Sciatic nerve (tissue), 2 donors: ENCODE measurements at places on chromosomes 3 and 15. TPM values are rescaled to one million over a fixed set of nuclear protein-coding genes. Genes with fewer than 3 reads are reported as not detected.

- no peak for DNase-seq
Observed at GRCh38 chr15:36753173-36753572, 173.7 kb downstream of the CDIN1 start.

GRCh38 chr15:39580485-39581241 is at the start of gene THBS1:
Gene THBS1 (plus strand): TSS chr15:39581079. CDS start chr15:39581858, 779 bp downstream.
- peak; percentile 95 for DNase-seq

CLDN11 gene
- total RNA-seq, result 88.2 TPM

GRCh38 chr3:3134750-3135448 is 8.2 kb downstream of the TRNT1 start:
- no peak for DNase-seq

LSAMP gene
- total RNA-seq, result 5.3 TPM

DNA sequence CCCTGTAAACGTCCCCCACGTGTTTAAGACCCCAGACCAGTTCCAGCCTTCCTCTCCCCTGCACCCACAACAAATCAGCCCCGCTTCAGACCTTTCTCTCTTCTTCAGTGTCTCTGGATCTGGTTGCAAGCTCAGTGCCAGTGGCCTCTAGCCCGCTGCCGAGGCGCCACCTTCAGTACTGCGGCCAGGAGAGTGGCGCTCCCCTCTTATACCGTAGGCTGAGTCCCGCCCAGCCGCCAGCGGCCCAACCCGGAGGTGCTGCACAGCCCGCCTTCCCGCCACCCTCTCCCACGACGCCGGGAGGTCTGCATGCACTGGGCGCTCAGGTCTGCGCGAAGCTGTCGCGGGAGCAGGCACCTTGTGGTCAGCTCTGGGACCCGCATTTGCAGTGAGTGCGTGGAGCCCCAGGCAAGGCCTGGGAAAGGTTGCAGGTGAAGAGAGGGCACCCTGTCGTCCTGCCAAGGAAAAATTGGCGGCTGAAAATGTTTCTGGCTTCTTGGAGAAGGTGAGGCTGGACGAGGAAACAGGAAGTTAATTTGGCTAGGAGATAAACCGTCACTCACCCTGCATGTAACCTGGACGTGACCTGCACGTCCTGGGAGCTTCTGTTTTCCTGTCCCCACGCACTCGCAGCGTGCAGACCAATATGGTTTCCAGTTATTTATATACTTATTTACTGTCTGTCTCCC is at the start of gene C2CD4B:
Gene C2CD4B (minus strand): TSS at position 182 of the 689 bp plus-strand sequence. CDS start 301 bp downstream, outside the sequence.
- no peak for DNase-seq

DNA sequence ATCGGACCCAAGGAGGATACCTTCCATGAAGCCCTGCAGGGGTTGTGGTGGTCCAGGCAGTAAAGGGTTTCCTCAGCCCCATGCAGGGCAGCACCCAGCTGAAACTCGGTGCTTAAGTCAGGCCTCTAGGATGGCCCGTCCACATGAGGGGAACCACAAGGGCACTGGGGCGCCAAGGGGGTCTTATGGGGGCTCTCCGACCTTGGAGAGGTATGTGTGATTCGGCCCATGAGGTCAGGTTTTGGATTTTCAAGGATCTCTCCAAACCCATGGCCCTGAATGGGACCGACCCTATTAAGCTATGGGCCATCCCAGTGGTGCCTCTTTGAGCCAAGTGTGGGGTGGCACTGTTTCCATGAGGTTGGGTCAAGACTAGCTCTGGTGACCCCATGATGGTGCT is 233.3 kb downstream of the SNRPN start:
- no peak for DNase-seq

DNA sequence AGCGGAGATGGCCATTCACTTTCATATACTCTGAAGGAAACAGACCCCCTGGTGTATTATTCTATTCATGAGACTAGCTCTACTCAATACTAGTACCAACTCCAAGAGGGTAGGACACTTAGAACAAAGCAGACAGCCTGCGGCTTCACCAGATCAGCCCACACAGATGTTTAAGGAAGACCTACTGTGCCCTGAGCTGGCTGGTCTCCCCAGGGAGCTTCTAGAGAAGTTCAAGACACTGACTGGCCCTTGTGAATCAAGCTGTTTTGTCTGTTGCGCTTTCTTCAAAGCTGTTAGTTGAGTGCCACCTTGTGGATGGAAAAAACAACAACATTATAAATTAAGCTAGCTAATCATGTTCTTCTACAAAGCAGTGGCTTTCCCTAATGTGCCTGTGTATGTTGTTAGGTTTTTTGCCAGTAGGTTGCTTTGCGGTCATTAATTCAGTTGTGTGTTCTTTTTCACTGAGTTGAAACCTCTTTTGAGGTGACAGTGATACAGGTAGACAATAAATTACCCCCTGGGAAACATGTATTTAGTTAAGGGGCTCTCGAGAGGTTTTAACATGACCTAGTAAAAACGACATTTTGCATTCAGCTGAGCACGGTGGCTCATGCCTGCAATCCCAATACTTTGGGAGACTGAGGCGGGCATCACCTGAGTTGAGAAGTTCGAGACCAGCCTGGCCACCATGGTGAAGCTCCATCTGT is 64.2 kb upstream of the MYZAP start:
- DNase-seq, result no peak

GRCh38 chr15:53569751-53570480 is 189.5 kb downstream of the WDR72 start:
- no peak for DNase-seq

ZNF774 gene
- 5.1 TPM for total RNA-seq
